Adipose tissue (tissue), 3 donors: ENCODE measurements at places on chromosomes 2 and 18. TPM values are rescaled to one million over a fixed set of nuclear protein-coding genes. Genes with fewer than 3 reads are reported as not detected.

ZSWIM2 gene
- polyA plus RNA-seq: 0.34 TPM

PRSS56 gene
- not detected for polyA plus RNA-seq

CFAP65 gene
- 0.04 TPM for polyA plus RNA-seq

GALR1 gene
- 0.02 TPM for polyA plus RNA-seq

PLEK gene
- polyA plus RNA-seq: 1.6 TPM

AQP12B gene
- polyA plus RNA-seq: 0.03 TPM

LYPD1 gene
- polyA plus RNA-seq: 1.3 TPM

TUBA3E gene
- not detected for polyA plus RNA-seq

ATP8B1 gene
- 7.8 TPM for polyA plus RNA-seq

PROC gene
- 0.22 TPM for polyA plus RNA-seq

CD207 gene
- not detected for polyA plus RNA-seq

LBX2 gene
- polyA plus RNA-seq: 1.4 TPM

IL1F10 gene
- polyA plus RNA-seq: not detected

MSGN1 gene
- not detected for polyA plus RNA-seq

EHD3 gene
- polyA plus RNA-seq: 1.4 TPM

CMPK2 gene
- polyA plus RNA-seq: 3.5 TPM

IL36A gene
- polyA plus RNA-seq: not detected

PHLPP1 gene
- polyA plus RNA-seq: 3.0 TPM

LRRC30 gene
- polyA plus RNA-seq: not detected

E2F6 gene
- 3.6 TPM for polyA plus RNA-seq

MDH1 gene
- 230 TPM for polyA plus RNA-seq

CHRND gene
- polyA plus RNA-seq: 0.03 TPM

CNTNAP5 gene
- not detected for polyA plus RNA-seq

AOX1 gene
- 85.6 TPM for polyA plus RNA-seq

KCNIP3 gene
- 5.1 TPM for polyA plus RNA-seq

TCF4 gene
- 32.6 TPM for polyA plus RNA-seq

STK36 gene
- 18.7 TPM for polyA plus RNA-seq

SGO2 gene
- 0.82 TPM for polyA plus RNA-seq

LHCGR gene
- not detected for polyA plus RNA-seq
